ENCODE measurements at places on chromosomes 1 and 21.
A peak's percentile ranks its signal among the peaks of the same experiment; 100 is the strongest.

DNA sequence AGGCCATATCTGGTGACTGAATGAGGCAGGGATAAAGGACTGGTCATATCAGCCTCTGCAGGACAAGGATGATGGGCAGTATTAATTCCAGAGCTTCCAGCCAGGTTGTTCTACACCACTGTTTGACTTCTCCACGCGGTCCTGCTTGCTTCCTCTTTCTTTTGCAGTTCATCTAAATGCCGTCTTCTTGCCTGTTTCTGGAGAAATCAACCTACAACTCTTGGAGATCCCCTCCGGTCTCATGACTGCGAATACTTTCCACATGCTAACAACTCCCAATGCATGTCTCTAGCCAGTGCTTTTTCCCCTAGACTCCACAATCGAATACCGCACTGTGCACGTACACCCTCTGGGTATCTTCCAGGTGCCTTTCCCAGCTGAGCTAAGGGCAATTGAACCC is 14.1 kb upstream of the TIAM1 start:
- DNase-seq, result no peak

DNA sequence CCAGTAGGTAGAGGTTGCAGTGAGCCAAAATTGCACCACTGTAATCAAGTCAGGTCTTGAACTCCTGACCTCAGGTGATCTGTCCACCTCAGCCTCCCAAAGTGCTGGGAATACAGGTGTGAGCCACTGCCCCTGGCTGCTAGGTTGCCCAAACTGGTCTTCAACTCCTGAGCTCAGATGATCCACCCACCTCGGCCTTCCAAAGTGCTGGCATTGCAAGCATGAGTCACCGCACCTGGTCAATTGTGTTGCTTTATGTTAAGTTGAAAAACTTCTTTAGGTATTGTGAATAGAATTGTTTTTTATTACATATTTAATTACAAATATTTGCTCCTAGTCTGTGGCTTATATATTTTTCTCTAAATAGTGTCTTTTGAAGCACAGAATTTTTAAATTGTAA is 80.5 kb downstream of the PRKAB2 start:
- DNase-seq, result peak; percentile 68

GRCh38 chr1:157219182-157219581 is 81.0 kb upstream of the ETV3 start:
- no peak for DNase-seq

GRCh38 chr1:207518608-207519236 is 22.8 kb downstream of the CR1 start:
- no peak for DNase-seq

GRCh38 chr1:53288002-53288789 is 39.7 kb downstream of the LRP8 start:
- DNase-seq, result no peak

DNA sequence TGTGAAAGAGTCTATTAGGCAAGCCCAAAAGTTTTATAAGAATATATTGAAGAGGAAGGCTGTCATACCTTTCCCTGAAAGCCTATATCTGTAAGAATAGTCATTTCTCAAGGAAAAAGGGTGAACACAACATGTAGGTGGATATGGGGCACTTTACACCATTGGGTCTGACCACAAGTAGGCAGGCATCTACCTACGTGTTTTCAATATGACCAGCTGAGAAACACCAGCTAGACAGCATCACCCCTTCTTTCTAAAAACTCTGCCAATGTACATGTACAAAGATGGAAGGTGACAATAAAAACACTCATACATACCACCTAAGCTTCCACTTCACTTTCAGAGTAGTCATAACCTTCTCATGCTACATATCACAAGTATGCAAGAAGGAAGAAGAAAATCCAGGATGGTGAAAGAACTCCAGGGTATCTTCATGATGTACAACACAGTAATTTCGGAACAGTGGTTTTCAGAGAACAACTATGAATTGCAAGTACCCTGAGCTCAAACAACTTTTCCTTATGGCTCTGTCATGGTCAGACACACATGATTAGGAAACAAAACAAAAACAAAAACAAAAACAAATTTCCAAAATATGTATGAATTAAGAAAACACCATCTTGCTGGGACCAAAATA is 98.5 kb upstream of the ADGRL2 start:
- DNase-seq, result no peak

- peak; percentile 72 for DNase-seq
Observed at GRCh38 chr1:89363196-89363595, 663 bp upstream of the GBP6 start.

GRCh38 chr1:109306832-109307273 is at the start of gene MYBPHL:
TSS of gene MYBPHL (minus strand) at chr1:109307011. CDS start at chr1:109306991, 20 bp downstream.
- DNase-seq, result no peak

GRCh38 chr1:63023171-63023570 is 239.2 kb downstream of the ATG4C start:
- no peak for DNase-seq

DNA sequence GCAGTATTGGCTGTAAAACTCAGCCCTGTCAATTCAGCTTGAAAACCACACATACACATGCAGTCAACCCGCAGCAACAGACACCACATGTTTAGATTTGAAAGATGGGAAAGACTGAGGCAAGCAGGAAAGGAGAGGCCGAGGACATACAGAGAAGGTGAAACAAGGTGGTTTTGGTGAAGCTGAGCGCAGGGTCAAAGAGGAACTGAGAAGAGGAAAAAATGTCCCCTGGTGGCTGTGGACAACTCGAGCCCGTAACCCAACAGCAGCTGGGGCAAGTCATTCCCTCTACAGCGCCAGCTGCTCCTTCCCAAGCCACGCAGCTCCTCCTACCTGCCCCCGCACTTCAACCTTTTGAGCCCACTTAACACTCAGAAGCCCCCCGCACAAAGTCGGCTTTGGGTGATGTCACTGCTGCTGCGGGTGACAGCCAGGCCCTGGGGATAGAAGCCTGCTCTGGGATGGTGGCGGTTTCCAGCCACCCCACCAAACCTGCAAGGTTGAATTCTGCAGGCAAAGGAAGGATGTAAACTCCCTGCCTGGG is 63.0 kb downstream of the KCNN3 start:
- no peak for DNase-seq

DNA sequence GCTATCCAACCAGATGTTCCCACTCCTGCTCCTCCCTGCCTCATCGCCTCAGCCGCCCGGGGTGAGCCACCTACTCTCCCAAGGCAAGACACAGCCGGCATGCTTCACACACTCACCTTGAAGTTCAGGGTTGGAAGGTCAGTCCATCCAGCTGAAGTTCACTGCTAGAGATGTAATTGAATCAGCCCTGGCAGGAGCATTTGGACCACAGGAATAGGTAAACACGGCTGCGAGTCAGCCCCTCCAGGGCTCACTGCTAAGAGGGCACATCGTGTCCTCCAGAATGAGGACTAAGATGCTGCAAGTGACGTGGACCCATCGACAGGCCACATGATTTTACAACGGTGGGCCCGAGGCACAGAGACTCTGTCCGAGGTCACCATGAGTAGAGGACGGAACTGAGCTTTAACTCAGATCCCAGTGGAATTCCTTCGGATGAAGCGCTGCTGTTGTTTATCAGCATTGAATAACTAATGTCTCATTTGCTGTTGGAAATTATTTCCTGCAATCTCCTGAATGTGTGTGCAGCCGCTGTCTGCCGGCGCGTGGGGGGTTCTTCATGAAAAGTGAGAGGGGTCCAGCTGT is 41.9 kb downstream of the RSPH1 start:
- DNase-seq, result no peak

- peak; percentile 76 for DNase-seq
Observed at GRCh38 chr21:26806801-26807295, 38.4 kb downstream of the ADAMTS1 start.

DNA sequence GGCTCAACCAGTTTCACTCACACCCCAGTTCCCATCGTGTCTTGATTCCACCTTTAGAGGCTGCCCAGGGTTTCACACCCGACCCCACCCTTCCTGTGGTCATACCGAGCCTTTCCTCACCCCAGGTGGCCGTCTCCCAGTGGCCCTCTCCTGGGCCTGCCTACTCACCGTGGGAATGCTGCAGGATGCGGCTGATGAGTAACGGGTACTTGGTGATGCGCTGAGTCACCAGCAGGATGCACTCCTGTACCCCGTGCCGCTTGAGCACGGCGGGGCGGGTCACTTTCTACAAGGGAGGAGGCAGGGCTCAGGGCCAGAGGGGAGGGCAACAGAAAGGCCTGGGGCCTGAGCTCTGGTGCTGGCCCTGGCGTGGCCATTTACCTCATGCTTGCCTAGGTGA is 16.4 kb downstream of the ARHGEF2 start:
- peak; percentile 94 for DNase-seq

DNA sequence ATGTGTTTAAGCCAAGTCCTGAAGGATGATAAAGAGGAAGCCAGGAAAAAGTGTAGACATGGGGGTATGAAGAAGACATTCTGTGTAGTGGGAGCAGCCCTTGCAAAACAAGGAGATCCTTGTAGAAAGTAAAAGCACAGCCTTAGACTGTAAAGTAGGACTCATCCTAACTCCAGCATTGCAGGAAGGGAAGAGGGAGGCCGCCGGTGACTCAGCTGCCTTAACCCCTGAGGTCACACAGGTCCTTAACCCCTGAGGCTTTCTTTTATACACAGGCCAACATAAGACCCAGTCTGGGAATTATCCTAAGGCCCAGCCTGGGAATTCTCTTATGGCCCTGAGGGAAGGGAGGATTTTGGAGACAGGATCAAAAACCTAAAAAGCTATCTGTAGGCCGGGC is 18.0 kb downstream of the PGM1 start:
- no peak for DNase-seq

DNA sequence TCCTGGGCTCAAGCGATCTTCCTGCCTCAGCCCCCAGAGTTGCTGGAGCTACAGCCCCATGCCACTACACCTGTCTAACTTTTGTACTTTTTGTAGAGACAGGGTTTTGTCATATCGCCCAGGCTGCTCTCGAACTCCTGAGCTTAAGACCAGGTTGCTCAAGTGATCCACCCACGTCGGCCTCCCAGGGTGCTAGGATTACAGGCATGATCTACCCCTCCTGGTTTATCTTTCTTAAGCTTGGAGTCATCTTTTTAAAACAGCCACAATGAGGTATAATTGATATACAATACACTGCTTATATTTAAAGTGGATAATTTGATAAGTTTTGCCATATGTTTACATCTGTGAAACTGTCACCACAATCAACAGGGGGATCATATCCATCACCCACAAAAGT is 25.4 kb upstream of the WDR26 start:
- no peak for DNase-seq

- no peak for DNase-seq
Observed at GRCh38 chr1:67429528-67430357, 459 bp downstream of the SERBP1 start.

DNA sequence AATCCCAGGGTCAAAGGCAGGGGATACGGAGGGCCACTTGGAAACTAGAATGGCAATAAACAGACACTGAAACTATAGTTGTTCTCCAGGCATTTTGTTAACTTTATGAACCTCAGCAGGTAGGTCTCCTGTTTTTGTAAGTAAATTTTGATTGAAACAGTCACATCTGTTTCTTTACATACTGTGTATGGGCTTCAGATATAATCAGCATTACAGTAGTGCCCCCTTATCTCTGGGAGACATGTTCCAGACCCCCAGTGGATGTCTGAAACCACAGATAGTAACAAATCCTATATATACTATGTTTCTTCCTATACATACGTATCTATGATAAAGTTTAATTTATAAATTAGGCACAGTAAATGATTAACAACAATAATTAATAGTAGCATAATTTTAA is 11.5 kb downstream of the STIL start:
- no peak for DNase-seq

DNA sequence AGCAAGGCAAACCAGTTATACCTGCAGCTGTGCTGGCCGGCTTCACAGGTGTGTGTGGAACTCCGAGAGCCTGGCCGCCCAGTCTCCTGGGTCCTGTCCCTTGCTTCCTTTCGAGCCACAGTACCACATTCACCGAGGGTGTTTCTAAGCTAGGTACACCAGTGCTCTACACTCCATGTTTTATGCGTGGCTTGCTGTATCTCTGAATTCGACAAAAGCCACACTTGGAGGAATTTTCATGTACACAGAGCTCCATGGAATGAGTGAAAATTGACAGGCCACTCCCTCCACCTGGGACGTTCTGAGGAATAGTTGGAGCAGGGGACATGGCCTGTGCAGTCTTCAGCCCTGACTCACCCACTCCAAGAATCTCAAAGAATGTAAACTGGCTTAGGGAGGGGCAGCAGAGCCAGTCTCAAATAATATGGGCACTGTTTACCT is 14.0 kb downstream of the ETS2 start:
- DNase-seq, result peak; percentile 88

- DNase-seq, result no peak
Observed at GRCh38 chr1:224539971-224540370, 76.1 kb upstream of the CNIH3 start.

- DNase-seq, result no peak
Observed at GRCh38 chr1:172629638-172630037, 29.3 kb upstream of the FASLG start.

DNA sequence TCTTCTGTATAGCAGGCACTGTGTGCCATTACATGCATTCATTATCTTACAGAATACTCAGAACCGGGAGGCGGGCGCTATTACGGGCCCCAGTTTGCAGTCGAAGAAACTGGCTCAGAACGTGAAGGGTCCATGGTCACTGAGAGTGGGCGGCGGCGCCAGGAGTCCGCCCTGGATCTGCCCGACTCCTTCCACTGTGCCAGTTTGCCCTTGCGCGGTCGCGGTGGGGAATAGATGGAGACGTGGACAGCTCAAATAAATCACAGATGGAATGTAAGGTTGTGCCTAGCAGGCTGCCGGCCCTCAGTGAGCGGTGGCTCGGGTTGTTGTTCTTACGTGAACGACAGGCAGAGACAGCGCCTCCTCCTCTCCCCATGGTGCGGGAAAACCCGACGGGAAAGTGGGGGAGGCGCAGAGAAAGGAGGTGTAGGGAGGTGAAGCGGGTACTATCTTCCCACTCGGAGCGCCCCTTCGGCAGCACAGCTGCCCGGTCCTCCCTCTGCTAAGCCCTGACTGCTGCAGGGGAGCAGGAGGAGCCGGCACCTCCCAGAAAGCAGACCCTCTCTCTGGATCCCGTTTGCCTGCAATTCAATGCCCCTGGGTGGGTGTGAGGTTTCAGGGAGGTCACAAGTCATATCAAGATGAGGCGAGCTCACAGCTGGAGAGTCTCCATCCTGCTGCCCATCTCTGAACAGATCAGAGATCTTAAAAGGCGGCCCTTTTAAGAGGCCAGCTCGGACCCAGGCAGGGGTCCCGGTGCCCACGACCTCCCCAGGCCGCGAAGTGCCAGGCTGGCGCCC is 1.1 kb downstream of the COL9A2 start:
- peak; percentile 34 for DNase-seq

GRCh38 chr1:224506141-224506814 is 71.7 kb upstream of the WDR26 start:
- DNase-seq, result no peak

GRCh38 chr21:17491716-17492414 is 21.0 kb upstream of the CXADR start:
- peak; percentile 72 for DNase-seq

Data from foreskin keratinocyte (primary cell).